Aorta (tissue), 5 donors: ENCODE measurements at places on chromosomes 7 and 10. TPM values are rescaled to one million over a fixed set of nuclear protein-coding genes. Genes with fewer than 3 reads are reported as not detected.
A peak's percentile ranks its signal among the peaks of the same experiment; 100 is the strongest.

Gene JAZF1
- 38.8 TPM for total RNA-seq

Gene MPP7
- 38.0 TPM for total RNA-seq

Gene ZNF487
- 5.2 TPM for total RNA-seq

Gene CARD11
- 1.8 TPM for total RNA-seq

Gene MOSPD3
- 19.1 TPM for total RNA-seq

Gene ITGA8
- total RNA-seq: 516 TPM

Gene MAGI2
- 17.9 TPM for total RNA-seq

Gene FAM25C
- not detected for total RNA-seq

Gene PLXNA4
- 22.7 TPM for total RNA-seq

Gene TDRD1
- 0.78 TPM for total RNA-seq

Gene CALHM3
- total RNA-seq: not detected

Gene CDK14
- total RNA-seq: 72.4 TPM

Gene H2BK1
- 2.2 TPM for total RNA-seq

Gene HELLS
- total RNA-seq: 3.7 TPM

DNA sequence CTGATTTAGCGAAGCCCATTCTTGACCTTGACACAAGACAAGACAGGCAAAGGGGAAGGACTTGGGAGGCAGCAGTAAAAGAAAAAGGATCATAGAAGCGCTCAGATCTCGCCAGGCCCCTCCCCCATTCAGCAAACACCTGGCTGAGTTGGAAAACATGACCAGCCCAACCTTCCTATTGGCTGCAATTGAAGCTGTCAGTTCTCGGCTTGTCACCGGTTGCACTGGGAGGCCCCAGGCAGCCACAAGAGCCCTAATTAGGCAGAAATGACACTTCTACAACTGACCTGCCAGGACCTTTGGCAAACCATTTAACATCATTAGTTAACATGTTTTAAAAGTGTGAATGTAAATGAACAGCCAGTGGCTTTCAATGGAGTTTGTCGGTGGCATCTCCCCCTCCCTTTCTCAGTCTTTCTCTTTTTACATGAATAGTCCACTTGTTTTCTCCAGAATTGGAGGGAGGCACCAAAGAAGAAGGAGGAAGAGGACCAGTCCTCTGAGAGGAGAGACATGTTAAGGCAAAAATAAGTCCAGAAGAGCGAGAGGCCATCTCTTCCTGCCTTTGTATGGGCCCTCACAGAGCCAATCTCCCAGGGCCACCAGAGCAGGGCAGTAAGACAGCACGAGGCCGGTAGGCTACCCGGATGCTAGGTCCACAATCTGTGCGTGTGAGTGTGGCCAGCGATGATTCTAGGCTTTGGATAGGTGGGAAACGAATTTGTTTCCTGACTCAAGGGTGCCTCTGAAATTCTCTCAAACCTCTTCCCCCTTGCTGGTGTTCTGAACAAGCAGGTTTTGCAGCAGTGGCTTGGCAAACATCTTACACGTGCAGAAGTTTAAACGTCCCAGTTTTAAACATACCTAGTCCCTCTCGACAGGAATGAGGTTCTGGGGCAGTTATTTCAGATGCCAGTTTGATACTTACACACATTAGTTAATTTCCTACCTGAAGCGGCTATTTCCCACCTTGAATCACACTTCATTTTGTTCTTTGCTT, 15.0 kb upstream of the ENO4 start:
- no peak for DNase-seq

DNA sequence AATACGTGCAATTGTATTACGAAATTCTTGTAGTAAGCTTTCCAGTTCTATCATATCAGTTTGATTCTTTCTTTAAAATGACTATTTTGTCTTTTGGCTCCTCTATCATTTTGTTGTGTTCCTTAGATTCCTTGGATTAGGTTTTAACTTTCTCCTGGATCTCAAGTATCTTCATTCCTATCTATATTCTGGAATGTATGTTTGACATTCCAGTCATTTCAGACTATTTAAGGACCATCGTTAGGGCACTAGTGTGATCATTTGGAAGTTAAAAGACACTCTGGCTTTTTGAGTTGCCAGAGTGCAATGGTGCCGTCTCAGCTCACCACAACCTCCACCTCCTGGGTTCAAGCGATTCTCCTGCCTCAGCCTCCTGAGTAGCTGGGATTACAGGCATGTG, 45.7 kb upstream of the SFTPD start:
- DNase-seq: no peak

DNA sequence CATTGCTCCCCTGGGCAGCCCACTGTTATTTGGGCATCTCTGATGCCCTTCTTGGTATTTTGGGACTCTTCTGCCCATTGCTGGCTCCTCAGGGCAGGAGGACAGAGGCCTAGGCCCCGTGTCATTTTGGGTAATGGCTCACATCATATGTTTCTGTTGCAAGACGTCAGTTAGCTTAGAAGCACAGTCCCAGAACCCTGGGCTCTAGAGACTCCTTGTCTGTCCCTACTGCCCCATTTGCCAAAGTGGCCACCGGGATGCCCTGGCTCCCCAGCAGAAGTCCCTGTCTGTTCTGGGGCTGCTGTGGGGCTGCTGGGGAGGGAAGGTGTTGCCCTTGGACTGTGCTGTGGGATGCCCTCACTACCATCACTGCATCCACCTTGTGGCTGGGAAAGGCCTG, 48.8 kb downstream of the ADCYAP1R1 start:
- no peak for DNase-seq

DNA sequence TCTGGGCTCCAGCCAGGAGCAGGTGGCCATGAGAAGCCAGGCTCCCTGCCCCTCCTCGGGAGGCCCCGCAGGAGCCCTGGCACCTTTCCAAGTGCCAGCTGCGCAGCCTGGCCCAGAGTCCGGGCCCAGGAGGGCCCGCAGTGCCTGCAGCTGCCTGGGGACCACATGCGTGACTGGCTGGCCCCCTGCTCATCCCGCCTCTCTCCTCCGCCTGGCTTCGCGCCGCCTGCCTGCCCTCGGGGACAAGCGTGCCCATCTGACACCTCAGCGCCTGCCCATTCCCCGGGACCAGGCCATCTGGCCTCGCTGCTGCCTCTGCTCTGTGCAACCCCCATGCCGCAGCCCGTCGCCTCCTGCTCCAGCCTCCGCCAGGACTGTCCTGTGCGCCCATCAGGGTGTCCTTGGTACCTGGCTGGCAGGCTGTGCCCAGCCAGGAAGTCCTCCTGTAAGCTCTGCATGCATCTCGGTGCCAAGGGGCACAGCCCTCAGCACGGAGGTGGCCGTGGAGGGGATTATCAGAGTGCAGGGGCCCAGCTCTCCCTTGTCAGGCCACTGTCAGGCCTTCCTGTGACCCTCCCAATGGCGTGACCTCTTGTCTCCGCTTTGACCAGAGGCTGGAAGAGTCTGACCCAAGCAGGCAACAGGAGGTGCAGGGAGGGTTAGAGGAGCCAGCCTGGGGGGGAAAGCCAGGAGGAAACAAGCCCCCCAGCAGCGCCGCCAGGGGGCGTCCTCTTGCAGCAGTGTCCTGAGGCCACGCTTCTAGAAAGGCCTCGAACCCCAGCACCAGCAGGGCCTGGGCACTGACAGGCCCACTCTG, 50.5 kb downstream of the TMEM209 start:
- DNase-seq: no peak

GRCh38 chr7:82701949-82702348, 258.4 kb upstream of the CACNA2D1 start:
- DNase-seq: no peak

DNA sequence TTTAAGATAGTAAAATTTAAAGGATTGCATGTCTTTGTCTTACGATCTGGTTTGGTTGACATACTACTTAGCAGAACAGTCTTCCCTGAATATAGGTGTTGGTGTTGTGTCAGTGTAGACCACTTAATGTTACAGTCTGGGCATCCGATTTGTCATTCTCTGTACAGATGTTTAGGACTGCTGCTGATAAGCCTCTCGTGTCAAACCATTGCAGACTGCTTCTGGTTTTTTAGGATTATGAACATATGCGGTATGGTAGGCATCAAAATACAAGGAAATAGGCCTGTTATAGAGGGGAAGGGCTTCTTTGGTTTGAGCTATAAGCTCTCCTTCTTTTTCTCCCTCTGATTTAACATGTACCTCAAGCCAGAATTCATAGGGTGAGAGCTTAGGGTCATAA, 7.4 kb downstream of the CYP3A43 start:
- DNase-seq: no peak

GRCh38 chr10:28072573-28072972, 73.7 kb upstream of the ODAD2 start:
- no peak for DNase-seq

DNA sequence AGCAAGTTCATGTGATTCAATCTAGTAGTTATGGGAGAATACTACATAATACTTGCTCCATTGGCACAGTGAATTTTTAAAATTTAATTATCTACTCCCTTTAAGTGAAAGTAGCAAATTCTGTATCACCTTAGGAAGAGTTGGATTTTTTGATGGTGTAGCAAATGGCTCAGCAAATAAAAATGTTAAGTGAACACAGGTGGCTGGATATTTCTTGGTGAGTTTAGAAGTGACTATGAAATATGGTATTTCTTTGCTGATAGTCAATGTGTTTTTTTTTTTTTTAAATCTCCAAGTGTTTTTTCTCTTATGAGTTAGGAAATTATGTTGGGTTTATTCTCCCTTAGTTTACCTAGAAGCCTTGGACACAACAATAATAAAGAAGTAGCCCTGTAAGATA, 67.8 kb downstream of the CREM start:
- DNase-seq: no peak

GRCh38 chr10:88245974-88246511, 337.1 kb downstream of the RNLS start:
- no peak for DNase-seq

- DNase-seq: peak; percentile 40
These were observed 566.0 kb downstream of the SUGCT start for GRCh38 chr7:40700653-40701421.

DNA sequence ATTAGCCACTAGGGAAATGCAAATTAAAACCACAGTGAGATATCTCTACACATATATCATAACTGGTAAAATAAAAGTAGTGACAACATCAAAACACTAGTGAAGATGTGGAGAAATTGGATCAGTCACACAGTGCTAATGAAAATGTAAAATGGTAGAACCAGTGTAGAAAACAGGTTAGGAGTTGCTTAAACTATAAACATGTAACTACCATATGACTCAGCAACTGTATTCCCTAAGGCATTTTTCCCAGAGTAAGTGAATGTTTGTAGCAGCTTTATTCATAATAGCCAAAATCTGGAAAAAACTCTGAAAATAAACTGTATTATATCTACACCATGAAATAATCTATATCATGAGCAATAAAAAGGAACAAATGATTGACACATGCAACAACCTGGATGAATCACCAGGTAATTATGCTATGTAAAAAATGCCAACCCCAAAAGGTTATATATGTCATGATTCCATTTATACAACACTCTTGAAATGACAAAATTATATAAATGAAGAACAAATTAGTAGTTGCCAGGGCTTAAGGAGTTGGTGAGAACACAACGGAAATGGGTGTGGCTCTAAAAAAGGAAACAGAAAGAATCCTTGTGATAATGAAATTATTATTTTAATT, 22.8 kb downstream of the SLC25A40 start:
- no peak for DNase-seq

DNA sequence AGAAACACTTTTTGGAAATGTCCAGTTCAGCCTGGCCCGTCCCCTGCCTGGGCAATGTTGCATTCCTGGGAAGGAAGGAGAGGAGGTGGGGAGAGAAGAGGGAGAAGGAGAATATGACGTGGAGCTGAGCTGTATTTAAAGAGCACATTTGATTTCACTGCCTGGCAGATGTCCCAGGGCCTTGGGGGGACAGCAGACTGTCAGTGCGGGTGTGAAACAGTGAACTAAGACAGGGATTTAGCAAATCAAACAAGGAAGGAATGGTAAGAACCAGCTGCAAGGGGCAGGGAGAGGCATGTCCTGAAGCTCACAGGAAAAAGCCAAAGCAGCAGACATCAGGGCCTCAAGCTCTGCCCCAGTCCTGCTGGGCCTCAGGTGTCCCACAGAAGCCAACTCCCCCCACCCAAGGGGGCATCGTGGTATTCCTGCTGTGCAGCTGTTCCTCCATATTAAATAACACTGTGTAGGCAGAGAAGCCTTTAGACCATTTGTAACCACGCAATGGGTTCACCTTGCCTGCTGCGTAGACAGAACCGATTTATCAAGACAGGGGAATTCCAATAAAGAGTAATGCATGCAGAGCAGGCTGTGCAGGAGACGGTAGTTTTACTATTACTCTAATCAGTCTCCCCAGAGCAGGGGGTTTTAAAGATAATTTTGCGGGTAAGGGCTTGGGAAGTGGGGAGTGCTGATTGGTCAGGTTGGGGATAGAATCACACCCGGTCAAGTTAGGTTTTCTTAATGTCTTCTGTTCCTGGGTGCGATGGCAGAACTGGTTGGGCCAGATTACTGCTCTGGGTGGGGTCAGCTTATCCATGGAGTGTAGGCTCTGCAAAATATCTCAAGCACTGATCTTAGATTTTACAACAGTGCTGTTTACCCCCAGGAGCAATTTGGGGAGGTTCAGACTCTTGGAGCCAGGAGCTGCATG, 18.3 kb downstream of the LEP start:
- no peak for DNase-seq

DNA sequence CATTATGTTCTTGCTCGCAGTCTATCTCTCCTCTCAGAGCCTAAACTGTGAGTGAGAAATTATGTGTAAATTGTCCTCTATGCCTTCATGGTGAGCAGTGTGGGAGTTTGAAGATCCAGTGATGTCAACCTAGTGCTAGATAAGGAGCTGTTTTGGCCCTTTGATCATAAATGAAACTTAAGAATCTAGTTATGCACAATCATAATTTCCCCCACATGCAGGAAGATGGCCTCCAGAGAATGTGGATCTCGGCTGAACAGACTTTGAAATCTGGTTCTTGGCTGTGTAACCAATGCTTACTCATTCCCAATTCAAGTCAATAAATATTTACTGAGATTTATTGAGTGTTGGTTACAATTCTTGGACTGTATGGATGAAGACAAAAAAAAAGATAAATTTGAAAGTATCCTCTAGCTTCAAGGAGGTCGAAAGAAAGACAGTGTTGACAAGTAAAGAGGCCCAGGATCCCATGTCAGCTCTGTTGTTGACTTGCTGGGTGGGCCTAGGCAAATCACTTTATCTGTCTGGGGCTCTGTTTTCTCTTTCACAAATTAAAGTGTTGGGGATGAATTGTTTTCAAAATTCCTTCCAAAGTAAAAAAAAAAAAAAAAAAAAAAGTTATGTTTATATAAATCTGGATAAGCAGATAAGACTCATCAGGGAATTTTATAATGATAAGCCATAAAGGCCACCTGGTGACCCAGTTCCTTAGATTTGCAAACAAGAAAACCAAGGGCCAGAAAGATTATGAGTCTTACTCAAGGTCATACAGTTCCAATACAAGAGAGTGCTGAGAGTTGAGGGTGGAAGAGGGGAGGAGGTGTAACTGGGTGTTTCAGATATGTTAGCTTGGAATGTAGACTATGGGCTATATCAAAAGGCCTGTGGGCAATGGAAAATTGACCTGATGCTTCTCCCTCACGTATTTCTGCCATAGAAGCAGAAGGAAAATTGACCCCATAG, 969.9 kb downstream of the KCNMA1 start:
- no peak for DNase-seq

- DNase-seq: no peak
These were observed 53.0 kb downstream of the DNAJC1 start for GRCh38 chr10:21950566-21950965.

GRCh38 chr10:15943426-15943825, 83.1 kb upstream of the MINDY3 start:
- no peak for DNase-seq

GRCh38 chr7:98956937-98957336, 78.6 kb downstream of the TRRAP start:
- no peak for DNase-seq
